AG04450 (cell line): ENCODE measurements at places on chromosomes 6 and 20.

- DNase-seq: peak; percentile 66
These were observed 32.7 kb upstream of the MAP7 start for GRCh38 chr6:136582711-136583471.

GRCh38 chr20:44520881-44521280, 989 bp downstream of the SERINC3 start:
- DNase-seq: no peak

DNA sequence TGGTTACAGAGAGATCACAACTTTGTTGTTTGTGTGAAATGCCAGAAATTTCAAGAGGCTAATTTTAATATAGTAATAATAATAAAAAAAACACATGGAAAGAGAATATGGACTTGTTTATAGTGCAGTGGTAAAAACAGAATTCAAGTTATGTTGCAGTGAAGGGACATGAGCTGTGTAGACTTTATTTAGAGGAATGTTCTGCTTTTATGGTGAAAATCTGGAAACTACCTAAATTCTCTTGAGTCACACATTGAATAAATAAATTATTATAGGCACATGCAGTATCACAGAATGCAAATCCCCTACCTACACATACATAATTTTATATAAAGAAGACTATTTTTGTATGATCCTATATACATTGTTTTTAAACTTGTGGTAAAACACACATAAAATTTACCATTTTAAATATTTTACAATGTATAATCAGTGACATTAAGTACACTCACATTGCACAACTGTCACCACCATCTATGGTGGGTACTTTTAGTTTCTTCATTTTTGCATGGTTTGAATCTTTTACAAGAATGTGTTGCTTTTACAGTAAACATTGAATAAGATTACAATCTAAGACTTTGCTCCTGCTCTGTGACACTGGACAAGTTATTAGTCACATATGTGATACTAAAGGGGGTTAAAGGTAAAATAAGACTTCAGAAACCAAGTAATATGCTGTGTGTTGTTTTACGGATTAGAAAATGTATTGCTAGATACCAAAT, 107.4 kb downstream of the B3GAT2 start:
- DNase-seq: peak; percentile 38

GRCh38 chr6:144477396-144477795, 192.3 kb downstream of the UTRN start:
- no peak for DNase-seq

DNA sequence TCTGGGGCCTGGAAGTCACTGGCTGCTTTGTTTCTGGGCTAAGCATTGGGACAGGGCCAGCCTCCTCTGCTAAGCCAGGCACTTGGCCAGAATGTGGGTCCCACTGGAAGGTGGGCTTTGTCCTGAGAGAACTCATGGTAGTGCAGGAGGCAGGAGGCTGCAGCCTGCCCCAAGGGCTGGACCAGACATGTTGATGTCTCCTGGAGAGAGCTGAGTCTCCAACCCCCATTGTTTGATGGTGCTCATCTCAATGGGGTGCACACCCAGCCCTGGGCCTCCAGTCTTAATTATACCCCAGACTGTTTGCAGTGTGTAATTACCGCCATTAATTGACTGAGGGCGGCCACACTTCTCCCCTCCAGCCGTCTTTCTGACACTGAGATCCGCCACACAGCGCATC, 220.5 kb upstream of the PMEPA1 start:
- DNase-seq: no peak
